ENCODE measurements at places on chromosomes 7 and 10.
A peak's percentile ranks its signal among the peaks of the same experiment; 100 is the strongest.

DNA sequence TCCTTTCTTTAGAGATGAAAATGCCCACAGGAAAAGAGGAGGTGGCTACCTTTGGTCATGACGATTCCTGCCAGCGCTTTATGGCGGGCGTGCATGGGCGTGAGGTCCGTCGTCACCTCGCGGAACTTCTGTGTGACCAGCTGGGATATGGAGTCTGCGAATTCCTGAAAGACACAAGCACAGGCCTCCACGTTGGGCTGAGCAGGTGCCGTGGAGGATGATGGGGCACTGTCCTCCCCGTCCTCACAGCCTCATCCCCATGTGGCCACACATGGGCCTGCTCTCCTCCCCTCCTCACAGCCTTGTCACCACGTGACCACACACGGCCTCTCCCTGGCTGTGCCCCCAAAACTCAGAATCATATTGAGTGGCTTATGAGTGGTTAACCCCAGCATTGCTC lies 214.7 kb downstream of the WDR37 start:
- no peak for DNase-seq

DNA sequence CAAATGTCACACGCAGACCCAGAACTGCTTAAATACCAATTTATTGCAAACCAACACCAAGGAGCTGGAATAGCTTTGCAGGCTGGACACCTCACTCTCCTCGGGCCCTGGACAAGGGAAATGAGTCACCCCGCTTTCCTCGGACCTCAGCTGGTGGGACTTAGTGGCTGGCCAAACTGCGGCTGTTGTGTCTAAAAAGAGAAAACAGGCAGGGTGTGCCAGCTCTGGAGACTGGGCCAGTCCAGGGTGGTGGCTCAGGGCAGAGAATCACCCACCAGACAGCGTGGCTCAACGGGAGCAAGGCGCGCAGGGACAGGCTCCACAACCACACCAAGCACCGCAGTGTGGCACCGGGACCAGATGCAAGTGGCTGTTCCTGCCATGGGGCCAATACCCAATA lies 58.2 kb upstream of the CAMK2B start:
- no peak for DNase-seq

GRCh38 chr7:36021917-36022550 lies 131.0 kb upstream of the EEPD1 start:
- DNase-seq = no peak

- no peak for DNase-seq
These were observed 92.7 kb upstream of the SAMD8 start for GRCh38 chr10:75018686-75019307.

DNA sequence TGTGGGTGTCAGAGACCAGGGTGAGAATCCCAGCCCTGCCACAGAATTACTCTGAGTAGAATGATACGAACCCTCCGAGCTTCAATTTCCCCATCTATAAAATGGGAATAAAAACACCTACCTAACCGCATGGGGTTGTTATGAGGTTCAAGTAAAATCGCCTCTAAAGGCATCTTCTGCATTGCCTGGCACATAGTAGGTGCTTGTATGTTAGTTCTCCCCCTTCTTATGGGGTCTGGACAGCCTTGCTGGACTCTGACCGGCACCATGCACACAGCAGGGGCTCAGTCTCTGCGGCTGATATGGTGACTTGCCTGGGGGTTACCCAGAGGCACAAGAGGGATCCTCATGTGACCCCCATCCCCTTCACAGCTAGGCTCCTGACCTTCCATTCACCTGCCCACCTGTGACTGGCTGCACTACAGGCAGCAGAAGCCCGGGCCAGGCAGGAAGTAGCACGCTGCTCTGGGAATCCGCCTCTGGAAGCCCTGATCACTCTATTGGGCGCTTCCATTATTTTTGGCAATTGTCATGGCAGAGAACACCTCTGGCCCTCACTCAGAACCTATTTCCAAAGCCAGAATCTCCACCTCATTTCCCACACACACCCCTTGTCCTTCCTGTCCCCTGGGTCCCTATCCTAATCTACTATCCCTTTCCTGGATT lies 6.0 kb downstream of the SH3PXD2A start:
- DNase-seq = no peak

DNA sequence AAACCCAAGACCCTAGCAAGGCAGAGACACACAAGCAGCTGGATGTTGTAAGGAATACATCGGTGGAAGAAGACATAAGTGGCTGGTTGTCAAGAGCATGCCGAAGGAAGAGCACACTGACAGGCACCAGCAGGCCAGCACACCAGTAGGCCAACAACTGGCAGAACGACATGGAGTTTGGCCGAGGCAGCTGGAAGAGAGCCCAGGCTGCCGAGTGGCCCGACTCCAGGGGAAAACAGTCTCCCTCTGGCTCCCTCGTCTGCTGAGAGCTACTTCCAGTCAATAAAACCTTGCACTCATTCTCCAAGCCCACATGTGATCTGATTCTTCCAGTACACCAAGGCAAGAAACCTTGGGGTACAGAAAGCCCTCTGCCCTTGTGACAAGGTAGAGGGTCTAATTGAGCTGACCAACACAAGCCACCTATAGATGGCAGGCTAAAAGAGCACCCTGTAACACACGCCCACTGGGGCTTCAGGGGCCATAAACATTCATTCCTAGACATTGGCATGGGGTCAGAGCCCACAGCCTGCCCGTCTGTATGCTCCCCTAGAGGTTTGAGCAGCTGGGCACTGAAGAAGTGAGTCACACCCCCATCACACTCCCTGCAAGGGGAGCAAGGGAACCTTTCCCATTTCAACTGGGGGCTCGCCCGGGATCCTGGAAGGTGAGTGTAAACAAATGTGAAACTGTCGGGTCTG lies 14.7 kb upstream of the TNS3 start:
- no peak for DNase-seq

GRCh38 chr7:100568896-100569844 lies 4.5 kb downstream of the SAP25 start:
- DNase-seq = no peak

- DNase-seq = no peak
These were observed 20.3 kb upstream of the SAMD8 start for GRCh38 chr10:75091146-75091545.

- DNase-seq = no peak
These were observed 9.2 kb downstream of the OR2A5 start for GRCh38 chr7:144057954-144058353.

- DNase-seq = no peak
These were observed 37.3 kb downstream of the ZNF777 start for GRCh38 chr7:149423449-149424110.

- DNase-seq = no peak
These were observed 169.6 kb downstream of the MTERF1 start for GRCh38 chr7:91710881-91711280.

GRCh38 chr10:91017198-91017597 lies 96.3 kb upstream of the ANKRD1 start:
- DNase-seq = no peak

GRCh38 chr7:99928994-99929729 lies at the start of gene GJC3:
Gene GJC3, minus strand, starts transcription at chr7:99929620. Its CDS starts 0 bp downstream, at chr7:99929620.
- peak; percentile 36 for DNase-seq

DNA sequence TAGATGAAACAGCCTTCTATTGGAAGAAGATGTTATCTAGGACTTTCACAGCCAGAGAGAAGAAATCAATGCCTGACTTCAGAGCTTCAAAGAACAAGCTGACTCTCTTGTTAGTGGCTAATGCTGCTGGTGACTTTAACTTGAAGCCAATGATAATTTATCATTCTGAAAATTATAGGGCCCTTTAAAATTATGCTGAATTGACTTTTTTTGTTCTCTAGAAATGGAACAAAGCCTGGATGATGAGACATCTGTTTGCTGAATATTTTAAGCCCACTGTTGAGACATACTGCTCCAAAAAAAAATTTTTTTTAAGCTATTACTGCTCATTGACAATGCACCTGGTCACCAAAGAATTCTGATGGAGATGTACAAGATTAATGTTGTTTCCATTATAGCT lies 189.2 kb downstream of the MBL2 start:
- DNase-seq = no peak

Data from foreskin keratinocyte (primary cell).